ENCODE measurements at places on chromosomes 1 and 21.

DNA sequence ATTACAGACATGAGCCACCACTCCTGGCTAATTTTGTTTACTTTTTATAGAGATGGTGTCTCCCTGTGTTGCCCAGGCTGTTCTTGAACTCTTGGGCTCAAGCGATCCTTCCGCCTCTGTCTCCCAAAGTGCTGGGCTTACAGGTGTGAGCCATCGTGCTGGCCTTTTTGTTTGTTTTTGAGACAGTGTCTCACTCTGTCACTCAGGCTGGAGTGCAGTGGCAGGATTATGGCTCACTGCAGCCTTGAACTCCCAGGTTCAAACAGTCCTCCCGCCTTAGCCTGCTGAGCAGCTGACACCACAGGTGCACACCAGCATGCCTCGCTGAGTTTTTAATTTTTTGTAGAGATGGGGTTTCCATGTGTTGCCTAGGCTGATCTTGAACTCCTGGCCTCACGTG is 49.1 kb downstream of the ADARB1 start:
- no peak for DNase-seq

GRCh38 chr1:72635719-72636118 is 353.4 kb upstream of the NEGR1 start:
- no peak for DNase-seq

- no peak for DNase-seq
These were observed 15.9 kb downstream of the SMIM12 start for GRCh38 chr1:34843392-34844251.

GRCh38 chr1:11592752-11593151 is 61.5 kb downstream of the FBXO2 start:
- DNase-seq = no peak

GRCh38 chr1:1752636-1753606 is 25.3 kb downstream of the NADK start:
- no peak for DNase-seq

DNA sequence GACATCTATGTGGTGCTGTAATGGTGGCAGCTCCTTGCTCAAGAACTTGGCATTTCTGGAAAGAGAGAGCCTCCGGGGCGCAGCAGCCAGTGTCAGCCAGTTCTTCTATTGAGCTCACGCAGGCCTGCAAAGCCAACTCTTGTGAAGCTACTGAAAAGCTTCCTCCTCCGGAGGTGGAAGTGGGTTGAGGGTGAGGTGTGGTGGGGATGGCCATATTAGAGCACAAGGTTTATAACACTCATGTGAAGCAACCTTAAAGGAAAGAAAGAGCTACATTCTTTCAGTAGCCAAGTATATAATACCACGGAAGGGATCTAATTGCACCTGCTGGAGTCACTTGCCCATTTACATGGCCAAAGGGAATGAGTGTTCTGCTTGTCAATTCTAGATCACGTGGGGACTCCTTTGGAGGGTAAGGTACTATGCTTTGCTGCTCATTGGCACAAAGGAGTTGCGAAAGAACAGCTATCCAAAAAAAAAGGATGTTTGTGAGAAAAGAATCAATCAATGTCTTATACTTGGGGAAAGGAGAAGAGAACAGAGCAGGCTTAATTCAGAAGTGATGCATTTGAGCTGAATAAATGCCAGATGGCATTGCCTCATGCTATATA is 18.3 kb upstream of the MAP10 start:
- no peak for DNase-seq

GRCh38 chr1:237562242-237562823 is 328.4 kb downstream of the ZP4 start:
- DNase-seq = no peak

DNA sequence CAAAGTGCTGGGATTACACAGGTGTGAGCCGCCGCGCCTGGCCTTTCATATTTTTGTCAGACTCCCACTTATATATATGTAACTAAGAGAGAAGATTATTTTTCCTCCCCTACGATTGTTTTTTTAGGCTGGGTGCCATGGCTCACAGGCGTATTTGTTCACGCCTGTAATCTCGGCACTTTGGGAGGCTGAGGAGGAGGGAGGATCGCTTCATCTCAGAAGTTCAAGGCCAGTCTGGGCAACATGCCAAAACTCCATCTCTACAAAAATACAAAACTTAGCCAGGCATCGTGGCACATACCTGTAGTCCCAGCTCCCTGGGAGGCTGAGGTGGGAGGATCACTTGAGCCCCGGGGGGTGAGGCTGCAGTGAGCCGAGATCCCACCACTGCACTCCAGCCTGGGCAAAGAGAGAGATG is 23.9 kb upstream of the ITLN2 start:
- no peak for DNase-seq

DNA sequence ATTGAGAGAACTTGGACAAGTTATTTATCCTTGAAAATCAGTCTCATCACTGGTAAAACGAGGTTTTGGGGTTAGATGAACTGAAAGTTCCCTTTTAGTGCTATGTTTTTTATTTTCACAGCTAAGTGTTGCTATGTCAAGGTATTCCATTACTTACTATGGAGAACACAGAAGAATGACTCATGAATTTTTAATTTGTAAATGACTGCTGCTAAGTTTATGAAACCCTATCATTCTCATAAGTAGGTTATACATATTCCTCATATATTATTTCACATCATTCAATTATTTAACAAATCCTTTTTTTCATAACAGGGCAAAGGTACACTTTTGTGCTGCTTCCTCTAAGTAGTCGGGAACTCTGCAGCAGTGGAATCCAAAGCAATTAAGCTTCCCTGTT is 52.2 kb upstream of the ATP1A1 start:
- DNase-seq = no peak

- no peak for DNase-seq
These were observed 62.7 kb downstream of the CACHD1 start for GRCh38 chr1:64532646-64533045.
